ENCODE measurements at places on chromosomes 11 and 22.

DNA sequence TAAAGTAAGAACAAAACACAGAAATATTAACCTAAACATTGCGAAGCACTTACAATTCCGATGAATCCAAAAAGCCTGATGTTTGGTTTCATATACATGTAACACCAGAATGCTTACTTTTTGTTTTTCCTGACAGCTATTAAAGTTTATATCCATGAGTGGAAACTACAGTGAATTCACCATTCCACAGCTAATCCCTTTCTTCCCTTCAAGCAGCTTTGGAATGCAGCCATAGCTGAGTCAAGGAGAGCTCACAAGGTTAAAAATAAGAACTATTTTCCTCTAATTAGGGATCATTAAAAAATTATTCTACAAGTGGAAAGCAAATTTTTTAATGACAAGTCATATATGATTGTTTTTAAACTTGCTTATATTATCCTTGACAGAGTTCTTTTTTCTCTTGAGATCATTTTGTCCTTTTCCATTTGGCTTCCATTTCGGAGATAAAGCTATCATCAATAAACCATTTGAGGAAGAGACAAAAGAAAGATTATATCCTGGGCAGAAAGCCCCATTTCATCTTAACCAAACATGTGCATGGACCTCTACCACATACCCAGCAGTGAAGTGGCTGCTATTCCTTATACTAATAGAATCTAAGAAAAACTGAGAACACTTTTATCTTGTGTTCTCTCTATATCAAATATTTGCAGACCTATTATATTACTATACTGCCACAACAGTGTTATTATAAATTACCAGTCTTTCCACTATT is 19.7 kb upstream of the FIBIN start:
- H3K27ac ChIP-seq = no peak overlapping the region
- no peaks in the 10 kb centered on the region for H3K36me3 ChIP-seq

GRCh38 chr11:69337211-69337721 is 43.3 kb downstream of the MYEOV start:
- no peaks in the 10 kb centered on the region for H3K36me3 ChIP-seq
- no peak overlapping the region for H3K4me3 ChIP-seq
- no peak overlapping the region for H3K27ac ChIP-seq
- peaks cover 2% of the 10 kb centered on the region for H3K4me1 ChIP-seq
- H3K27me3 ChIP-seq = no peaks in the 10 kb centered on the region
- DNase-seq = peak; percentile 69

- H3K4me3 ChIP-seq = no peak overlapping the region
- H3K36me3 ChIP-seq = no peaks in the 10 kb centered on the region
These were observed 31.0 kb downstream of the FZD4 start for GRCh38 chr11:86923999-86924766.

DNA sequence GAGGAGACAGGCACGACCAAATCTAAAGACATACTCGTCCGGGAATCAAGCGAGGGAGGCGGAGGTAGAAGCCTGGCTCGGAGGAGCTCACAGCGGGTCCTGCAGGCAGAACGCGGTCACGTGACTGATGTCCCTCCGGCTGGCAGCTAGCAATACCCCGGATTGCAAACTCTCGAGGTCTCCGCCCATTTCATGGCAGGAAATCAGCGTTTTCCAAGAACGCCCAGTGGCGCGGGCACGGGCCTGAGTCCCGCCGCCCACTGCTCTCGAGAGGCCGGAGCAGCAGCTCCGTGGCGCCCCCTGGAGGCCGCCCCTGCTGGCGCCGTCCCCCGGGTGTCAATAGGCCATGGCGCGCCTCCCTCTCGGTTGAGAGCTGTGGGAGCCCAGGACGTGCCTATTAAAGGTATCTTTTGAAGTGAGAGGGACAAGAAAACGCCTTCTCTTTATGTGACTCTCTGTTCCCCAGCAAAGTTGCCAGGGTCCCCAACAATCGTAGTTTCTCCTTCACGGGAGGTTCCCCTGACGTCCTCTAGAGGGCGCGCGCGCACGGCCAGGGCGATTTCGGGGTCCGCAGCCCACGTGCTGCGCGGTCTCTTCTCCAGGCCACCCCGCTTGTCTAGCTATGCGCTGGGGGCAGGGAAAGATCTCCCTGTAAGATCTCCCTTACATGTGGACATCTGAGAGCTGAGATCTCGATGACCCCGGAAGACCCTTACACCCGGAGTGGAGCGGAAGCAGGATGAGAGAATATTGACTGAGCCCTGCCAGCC is 37.3 kb upstream of the RBFOX2 start:
- H3K27me3 ChIP-seq = no peaks in the 10 kb centered on the region
- peak; percentile 66 for DNase-seq
- peak overlapping the region; percentile 65 for H3K27ac ChIP-seq
- H3K4me3 ChIP-seq = peak overlapping the region; percentile 54
- H3K36me3 ChIP-seq = no peaks in the 10 kb centered on the region

DNA sequence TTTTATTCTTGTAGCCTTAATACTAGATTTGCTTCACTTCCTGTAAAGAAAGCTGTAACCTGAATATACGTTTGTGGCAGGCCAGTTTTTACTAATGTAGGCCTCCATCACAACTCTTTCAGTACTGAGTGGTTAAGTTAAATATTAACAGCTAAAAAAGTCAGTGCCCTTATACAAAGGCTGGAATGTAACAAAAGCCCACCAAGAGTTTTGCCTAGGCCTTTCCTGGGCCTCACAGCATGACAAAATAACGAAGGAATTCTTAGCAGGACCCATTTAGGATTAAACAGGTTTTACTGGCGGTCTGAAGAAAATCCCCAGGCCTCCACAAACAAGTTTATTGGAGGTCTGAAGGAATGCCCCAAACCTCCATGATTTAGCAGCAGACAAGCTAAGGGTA is 43.7 kb downstream of the PIWIL3 start:
- H3K27me3 ChIP-seq = no peaks in the 10 kb centered on the region
- peak overlapping the region; percentile 32 for H3K27ac ChIP-seq
- H3K4me3 ChIP-seq = no peak overlapping the region
- peaks cover 54% of the 10 kb centered on the region for H3K4me1 ChIP-seq
